SJSA1 (cell line): ENCODE measurements at places on chromosomes 5 and 9.

DNA sequence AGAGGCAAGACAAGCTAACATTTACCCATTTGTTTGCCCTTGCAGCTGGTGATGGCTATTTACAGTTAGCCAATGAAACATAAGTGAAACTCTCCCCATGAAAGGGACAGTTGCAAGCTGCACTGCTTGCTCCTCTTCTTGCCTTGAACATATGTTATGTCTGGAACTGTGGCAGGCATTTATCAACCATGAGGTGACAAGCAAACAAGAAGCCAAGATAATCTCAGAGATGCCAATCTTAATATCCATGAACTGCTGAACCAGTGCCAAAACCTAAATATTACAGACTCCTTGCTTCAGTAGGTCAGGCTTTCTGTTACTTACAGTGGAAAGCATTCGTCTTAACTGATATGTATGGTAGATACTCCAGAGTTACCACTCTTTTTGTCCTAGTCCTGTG, 133.4 kb downstream of the ACTBL2 start:
- no peak for DNase-seq

GRCh38 chr5:125429498-125429897, 683.1 kb upstream of the ZNF608 start:
- DNase-seq: no peak

DNA sequence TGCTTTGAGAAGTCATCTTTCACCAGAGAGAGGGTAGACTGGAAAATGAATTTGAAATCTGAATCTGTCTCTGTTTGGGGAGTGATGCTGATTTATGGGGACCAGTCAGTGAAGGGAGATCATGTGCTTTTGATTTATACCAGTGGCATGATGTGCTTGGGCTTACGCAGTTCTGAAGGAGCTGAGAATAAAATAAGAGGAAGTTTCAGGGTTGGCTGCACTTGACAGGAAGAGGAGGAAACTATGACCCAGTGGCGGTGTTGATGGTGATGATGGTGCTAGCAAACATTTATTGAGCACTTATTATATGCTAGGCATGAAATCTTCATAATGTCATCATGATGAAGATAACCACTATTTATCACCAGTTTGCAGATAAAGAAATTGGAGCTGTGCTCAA, 136.4 kb upstream of the GLRA1 start:
- DNase-seq: no peak

- no peak for DNase-seq
These were observed 40.4 kb upstream of the F2RL2 start for GRCh38 chr5:76663573-76663972.

DNA sequence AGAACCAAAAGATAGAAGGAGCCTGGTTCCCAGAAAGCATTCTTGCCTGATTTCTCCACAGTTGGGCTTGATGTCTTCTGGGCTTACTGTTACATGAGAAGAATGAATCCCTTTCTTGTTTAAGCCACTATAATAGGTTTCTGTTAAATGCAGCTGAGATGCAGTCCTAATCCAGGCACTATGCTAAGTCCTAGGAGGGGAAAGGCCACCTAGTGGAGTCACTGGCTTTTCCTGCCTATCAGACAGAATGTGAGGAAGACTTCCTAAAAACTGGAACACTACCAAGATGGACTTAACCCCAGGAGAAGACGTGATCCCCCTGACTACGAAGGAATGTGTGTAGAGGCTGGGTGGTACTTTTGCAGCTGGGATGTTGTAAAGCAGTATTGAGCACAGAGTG, 34.3 kb upstream of the FSD1L start:
- no peak for DNase-seq

DNA sequence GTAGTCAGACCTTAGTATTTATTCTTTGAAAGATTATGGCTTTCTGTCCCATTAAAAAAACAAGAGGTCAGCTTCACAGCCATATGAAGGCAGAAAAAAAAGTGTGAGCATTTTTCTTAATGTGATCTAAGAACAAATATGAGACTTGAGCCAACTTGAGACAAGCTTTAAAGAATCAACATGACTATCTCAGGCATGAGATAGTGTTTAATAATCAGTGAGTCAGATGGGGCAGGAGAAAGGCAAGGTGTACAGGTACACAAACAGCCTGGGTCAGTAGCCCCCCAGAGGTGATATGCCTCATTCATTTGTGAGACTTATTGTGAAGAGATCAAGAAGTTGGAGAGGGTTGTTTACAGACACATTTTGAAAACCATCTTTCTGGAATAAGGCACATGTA, 83.6 kb downstream of the GDNF start:
- no peak for DNase-seq

GRCh38 chr9:26334706-26335105, 557.9 kb downstream of the CAAP1 start:
- no peak for DNase-seq

- peak; percentile 31 for DNase-seq
These were observed 14.4 kb upstream of the ORM1 start for GRCh38 chr9:114308361-114308950.

DNA sequence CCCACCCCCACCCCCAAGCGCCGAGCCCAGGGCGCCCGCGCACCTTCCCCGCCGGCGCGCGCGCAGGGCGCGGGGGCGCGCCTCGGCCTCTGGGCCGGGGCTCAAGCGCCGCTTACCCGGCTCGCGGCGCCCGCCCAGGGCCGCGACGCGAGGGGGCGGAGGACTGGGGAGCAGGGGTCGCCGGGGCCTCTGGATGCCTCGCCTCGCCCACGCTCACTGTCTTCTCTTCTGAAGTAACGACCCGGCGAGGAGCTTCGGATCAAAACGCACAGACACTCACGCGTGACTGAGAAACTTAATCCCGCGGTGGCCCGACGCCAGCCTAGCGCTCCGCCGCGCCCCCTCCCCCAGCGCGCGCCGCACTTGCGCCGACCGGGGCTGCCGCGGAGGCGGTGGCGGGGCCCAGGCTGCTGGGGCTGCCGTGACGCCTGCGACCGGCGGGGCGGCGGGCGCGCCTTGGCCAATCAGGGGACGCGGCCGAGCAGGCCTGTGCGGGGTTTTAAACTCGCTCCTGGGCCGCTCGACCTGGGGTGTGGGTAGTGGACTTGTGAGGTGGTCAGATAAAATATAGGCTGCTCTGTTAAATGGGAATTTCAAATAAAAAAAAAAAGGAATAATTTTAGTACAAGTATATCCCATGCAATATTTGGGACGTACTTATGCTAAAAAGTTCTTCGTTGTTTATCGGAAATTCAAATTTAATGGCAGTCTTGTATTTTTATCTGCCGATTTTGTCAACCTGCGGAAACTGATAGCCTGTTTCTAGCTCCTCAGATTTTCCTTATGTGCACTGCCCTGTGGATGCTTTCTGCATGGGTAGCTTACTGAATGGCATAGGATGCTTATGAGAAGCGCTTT, at the start of gene MPDZ:
TSS of gene MPDZ (minus strand) at position 409 of the 858 bp plus-strand sequence. CDS start 29,377 bp downstream, outside the sequence.
- peak; percentile 45 for DNase-seq

DNA sequence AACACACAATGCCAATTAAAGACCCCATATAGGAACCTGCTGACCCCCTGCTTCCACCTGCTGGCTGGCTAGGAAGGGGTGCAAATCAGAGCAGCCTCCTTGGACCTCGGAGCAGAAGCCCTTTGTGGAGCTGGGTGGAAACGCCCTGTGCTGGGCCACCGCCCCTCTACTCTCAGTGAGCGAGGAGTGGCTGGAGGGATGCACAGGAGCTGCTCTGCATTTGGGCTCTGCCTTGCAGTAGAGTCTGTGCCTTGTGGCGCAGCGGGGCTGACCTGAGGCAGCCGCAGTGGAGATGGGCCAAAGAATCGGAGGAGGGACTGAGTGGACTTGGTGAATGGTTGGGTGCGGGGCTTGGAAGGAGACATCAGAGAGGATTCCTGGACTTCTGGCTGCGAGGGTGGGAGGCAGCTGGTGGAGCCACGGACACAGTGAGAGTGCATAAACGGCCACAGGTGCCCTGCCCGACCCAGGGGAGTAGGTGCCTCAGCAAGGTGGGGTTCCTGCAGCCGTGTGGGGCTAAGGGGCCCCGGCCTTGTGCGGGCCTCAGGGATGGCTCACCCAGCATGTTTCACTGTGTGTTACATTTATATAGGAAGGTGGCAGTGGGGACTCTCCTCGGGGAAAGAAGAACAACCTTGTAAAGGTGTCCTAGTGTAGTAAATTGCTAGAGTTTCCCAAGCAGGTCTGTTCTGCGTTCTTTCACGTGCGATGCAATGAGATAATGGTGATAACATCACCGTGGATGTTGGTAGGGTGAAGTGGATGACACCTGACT, 14.1 kb upstream of the IRX4 start:
- no peak for DNase-seq

DNA sequence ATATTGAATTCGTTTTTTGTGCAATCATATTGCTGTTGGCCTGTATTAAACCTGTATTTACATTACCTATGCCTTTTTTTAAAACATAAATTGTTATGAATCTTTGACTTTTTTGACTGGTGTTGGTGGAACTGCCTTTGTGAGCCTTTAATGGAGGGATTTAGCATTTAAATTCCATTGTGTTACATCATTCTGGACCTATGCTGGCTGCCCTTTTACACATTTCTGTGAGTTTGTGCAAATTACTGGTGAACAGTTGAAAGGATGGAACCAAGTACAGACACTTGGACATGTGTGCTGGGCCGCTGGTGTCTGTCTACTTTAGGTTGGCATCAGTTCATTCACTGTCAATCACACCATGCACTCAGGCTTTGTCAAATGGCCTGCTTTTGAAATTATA, 3.4 kb downstream of the SNX18 start:
- DNase-seq: no peak

DNA sequence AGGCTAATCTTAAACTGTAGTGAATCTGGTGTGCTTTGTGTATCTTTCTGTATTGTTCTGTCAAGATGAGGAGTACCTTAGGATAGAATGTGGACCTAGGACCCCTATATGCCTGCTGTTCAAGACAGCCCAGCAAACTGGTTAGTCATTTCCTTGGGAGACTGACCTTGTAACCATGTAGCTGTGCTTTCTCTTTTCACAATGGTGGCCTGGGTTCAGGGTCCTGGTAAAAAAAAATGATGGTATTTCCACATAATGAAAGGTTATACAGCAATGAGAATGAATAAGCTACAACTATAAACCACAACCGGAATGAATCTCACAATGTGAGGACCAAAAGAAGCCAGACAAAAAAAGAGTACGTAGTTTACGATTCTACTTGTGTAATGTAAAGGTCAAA, 36.4 kb upstream of the F2RL1 start:
- DNase-seq: no peak

DNA sequence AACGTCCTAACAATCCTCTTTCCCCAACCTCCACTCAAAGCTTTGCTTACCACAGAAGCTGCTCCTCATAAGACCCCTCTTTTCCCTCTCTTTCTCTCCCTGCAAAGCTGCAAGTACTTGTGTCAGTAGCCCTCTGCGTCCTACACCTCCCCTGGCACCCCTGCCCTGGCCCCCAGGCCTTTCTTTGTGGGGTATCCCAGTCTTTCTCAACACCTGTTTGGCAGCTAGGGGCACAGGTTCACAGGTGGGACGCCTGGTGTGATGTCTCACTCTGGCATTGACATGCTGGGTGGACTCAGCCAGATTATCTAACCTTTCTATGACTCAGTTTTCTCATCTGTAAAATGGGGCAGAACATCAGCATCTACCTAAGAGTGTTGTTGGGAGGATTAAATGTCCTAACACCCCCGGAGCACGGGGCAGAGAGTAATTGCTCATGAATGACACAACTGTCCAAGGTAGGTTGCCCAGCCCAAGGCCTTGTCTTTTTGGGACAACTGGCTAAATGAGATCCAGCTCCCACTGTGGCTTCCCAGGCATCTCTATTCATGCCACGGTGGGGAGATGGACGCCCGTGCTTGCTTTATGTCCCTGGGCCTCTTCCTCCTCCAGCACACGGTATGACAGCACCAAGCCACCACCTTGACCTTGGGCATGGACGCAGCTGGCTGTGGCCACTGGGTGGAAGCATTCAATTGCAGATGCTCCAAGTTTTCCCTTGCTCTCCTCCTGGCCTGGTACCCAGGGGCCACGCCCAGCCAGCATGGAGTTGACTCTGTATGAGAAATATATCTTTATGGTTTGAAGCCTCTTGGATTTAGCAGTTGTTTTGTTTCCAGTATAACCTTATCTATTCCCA, 190.4 kb downstream of the RGS3 start:
- DNase-seq: no peak
